Sciatic nerve (tissue), 2 donors: ENCODE measurements at places on chromosomes 2 and 18. TPM values are rescaled to one million over a fixed set of nuclear protein-coding genes. Genes with fewer than 3 reads are reported as not detected.

- no peak for DNase-seq
Observed at GRCh38 chr18:32875625-32876024, 102.8 kb upstream of the KLHL14 start.

Gene DLX1
- 0.94 TPM for total RNA-seq

- DNase-seq, result no peak
Observed at GRCh38 chr2:54803783-54804751, 80.6 kb downstream of the EML6 start.

Gene PROKR1
- total RNA-seq, result 0.18 TPM

Gene C2orf68
- 41.6 TPM for total RNA-seq

DNA sequence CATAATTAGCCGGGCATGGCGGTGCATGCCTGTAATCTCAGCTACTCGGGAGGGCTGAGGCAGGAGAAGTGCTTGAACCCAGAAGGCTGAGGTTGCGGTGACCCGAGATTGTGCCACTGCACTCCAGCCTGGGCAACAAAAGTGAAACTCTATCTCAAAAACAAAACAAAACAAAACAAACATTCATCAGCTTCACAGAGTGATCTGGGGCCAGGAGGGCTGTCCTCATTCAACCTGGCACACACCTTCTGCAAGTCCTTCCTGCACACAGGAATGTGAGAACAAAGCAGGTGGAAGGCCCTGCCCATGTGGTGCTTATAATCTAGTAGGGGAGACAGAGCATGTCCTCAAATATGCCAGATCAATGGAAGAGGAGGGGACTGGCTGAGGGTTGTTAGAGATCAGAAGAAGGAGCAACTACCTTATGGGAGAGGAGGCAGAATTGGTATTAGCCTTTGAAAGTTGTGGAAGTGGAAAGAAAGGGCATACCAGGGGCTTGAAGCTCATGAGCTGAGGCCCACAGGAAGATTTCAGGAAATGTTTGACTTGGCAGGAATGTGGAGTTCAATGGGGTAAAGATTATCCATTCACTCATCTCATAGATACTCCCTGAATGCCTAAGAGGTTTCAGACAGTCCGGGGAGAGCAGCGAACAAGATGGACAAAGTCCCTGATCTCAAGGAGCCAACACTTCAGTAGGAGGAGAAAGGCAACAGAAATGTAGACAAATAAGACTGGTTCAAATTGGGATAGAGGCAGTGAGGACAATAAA, 155.3 kb upstream of the SIX3 start:
- DNase-seq, result no peak

DNA sequence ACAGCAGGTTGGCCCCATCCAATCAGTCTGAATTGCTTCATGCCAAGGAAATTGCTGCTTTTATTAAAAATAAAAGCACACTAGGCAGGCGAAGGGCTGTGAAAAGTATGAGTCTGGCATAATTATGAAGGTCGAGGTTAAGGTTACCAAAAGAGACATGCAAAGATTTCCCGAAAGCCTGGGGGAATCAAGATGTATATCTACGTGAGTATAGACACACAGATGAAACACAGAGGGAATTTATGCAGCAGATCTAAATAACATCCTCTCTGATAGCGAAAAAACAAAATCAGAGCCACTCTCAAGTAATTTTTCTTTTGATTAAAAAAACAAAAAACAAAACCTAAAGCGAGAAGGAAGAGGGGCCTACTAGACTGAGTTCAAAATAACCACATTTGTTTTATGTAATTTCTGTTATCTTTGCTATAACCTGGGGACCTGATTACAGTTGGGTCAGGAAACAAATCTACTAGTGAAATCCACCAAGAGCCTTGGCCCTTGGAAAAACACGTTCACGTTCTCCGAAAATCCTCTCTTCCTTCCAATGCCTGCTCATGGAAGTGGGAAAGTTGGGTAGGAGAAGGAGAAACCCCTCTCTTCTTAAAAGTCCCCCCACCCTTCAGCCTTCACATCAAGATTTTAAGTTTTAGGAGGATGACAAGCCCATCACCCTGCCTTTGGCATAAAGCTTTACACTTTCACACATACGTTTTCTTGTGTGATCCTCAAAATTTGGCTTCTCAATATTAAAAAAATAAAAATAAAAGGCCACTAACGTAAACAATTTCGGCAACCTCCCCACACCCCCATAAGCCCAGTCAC, 1.4 kb downstream of the AAK1 start:
- no peak for DNase-seq

DNA sequence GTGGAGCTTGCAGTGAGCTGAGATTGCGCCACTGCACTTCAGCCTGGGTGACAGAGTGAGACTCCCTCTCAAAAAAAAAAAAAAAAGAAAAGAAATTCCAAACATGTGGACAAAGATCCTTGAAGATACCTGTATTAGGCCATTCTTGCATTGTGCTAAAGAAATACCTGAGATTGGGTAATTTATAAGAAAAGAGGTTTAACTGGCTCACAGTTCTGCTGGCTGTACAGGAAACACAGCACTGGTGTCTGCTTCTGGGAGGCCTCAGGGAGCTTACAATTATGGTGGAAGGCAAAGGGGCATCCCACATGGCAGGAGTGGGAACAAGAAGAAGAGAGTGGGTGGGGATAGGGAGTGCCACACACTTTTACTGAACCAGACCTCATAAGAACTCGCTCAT, 140.1 kb downstream of the SS18 start:
- DNase-seq, result no peak

Gene DOK1
- 17.3 TPM for total RNA-seq

GRCh38 chr2:181408861-181409260, 48.3 kb upstream of the ITGA4 start:
- DNase-seq, result no peak

Gene GAD1
- 0.36 TPM for total RNA-seq

GRCh38 chr2:99490623-99491461, 1.0 kb upstream of the REV1 start:
- no peak for DNase-seq

GRCh38 chr2:31002537-31003150, 135.6 kb downstream of the GALNT14 start:
- DNase-seq, result no peak

GRCh38 chr2:23198316-23199114, 186.5 kb upstream of the KLHL29 start:
- no peak for DNase-seq

GRCh38 chr2:139911160-139911559, 1131.0 kb upstream of the NXPH2 start:
- no peak for DNase-seq

Gene POTEE
- total RNA-seq, result 0.45 TPM

DNA sequence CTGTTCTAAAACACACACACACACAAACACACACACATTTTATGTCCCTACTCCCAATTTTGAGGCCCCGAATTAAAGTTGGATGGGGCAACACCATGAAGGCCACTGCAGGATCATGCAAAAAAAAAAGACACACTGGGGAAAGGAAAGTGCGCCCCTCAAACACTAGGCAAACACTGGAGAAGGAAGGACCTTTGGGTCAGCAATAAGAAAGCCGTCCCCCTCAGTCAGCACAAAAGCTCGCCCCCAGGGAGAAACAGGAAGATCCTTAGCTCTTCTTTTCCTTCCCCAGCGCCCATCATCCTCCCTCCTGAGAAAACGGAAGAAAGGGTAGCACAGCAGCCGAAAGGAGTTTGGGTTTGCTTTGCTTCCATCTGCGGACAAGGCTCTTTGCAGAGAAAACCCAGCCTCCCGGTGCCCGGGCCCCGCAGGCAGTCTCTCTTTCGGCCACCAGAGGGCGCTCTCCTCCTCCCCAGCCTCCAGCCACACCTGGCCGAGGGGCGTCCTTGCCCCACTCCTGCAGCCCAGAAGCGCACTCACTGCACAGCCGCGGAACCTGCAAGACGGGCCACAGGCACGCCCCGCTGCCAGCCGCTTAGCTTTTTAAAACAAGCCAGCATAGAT, 248.5 kb downstream of the CDH20 start:
- peak; percentile 88 for DNase-seq

Gene SPP2
- total RNA-seq, result not detected

Gene PMAIP1
- 1.2 TPM for total RNA-seq

- no peak for DNase-seq
Observed at GRCh38 chr2:160630801-160631590, 137.4 kb upstream of the RBMS1 start.

GRCh38 chr18:47881752-47882455, 48.6 kb downstream of the SMAD2 start:
- no peak for DNase-seq

Gene LOXHD1
- total RNA-seq, result 0.89 TPM

- no peak for DNase-seq
Observed at GRCh38 chr2:118464046-118464445, 375.8 kb downstream of the INSIG2 start.

DNA sequence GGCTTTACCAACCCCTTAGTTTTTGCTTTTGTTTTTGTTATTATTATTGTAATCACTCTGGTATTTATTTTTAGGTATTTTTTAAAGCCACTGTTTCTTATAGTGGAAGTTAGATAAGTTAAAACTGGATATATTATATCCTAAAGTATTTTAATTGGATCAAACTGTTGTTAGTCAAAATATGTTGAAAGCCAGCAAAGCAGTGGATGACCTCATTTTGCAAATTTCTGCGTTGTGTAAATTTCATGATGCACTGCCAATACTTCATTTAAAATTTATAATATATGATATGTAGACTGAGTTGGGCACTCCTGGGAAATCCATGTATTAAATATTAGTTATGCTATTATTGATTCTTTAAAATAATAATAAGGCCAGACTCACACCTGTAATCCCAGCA, 661.7 kb upstream of the NRXN1 start:
- no peak for DNase-seq

DNA sequence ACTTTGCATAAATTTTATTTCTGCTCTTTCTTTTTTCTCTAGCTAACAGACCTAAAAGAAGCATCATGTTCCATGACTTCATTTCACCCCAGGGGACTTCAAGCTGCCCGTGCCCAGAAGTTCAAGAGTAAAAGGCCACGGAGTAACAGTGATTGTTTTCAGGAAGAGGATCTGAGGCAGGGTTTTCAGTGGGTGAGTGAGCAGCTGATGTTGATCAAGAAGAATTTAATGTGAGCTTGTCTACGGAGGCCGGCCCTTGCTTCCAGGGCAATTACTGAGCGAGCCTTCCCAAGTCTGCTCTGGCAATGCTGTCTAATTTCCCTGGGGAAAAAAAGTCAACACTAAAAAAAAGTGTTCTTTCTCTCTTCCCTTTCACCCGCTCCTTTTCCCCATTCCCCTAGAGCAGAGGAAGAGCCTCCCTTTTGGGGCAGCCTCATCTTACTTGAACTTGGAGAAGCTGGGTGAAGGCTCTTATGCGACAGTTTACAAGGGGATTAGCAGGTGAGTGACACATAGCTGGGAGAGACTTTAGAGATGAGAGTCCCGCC, 1.2 kb downstream of the CDK15 start:
- peak; percentile 71 for DNase-seq

- no peak for DNase-seq
Observed at GRCh38 chr2:223762853-223763252, 74.5 kb downstream of the AP1S3 start.
